Glutamatergic neuron (in vitro differentiated cells): ENCODE measurements at places on chromosomes 3 and 15. TPM values are rescaled to one million over a fixed set of nuclear protein-coding genes. Genes with fewer than 3 reads are reported as not detected.

The GLDN gene
- total RNA-seq, result 0.56 TPM

The EFCC1 gene
- not detected for total RNA-seq

The GHSR gene
- not detected for total RNA-seq

- H3K4me3 ChIP-seq, result peak overlapping the region; percentile 69
- peaks cover 18% of the 10 kb centered on the region for H3K4me1 ChIP-seq
- H3K36me3 ChIP-seq, result peaks cover 12% of the 10 kb centered on the region
- peak overlapping the region; percentile 64 for H3K27ac ChIP-seq
These were observed 55.0 kb downstream of the BSN start for GRCh38 chr3:49609314-49609713.

GRCh38 chr3:180590396-180590795, 11.6 kb upstream of the TTC14 start:
- H3K27me3 ChIP-seq, result no peaks in the 10 kb centered on the region
- no peak for DNase-seq
- no peak overlapping the region for H3K27ac ChIP-seq
- no peaks in the 10 kb centered on the region for H3K36me3 ChIP-seq
- peaks cover 2% of the 10 kb centered on the region for H3K4me1 ChIP-seq

GRCh38 chr3:108125550-108126071, 34.8 kb upstream of the CD47 start:
- H3K36me3 ChIP-seq, result no peaks in the 10 kb centered on the region
- H3K4me1 ChIP-seq, result peaks cover 14% of the 10 kb centered on the region
- no peak for DNase-seq
- H3K27me3 ChIP-seq, result no peaks in the 10 kb centered on the region

DNA sequence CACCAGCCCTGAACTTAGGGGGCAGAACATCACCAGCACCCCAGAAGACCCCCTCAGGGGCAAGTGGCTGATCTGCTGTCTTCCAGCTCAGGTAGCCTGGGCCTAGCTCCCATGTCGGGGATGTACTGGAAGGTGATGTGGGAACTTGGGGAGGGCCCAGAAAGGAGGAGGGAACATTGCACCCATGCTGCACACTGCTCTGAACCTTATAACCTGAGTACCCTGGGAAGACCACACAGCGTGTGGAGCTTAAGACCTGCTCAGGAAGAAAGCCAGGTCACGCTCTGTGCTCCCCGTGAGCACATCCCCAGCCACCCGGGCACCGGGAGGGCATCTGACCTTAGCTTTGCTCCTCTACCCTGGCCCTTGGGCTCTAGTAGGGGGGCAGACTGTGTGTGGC, 159.4 kb downstream of the ATP10A start:
- no peak overlapping the region for H3K27ac ChIP-seq
- H3K4me1 ChIP-seq, result peaks cover 3% of the 10 kb centered on the region
- H3K4me3 ChIP-seq, result no peak overlapping the region
